Glomerular endothelial cell (primary cell): ENCODE measurements at places on chromosomes 12 and 14. TPM values are rescaled to one million over a fixed set of nuclear protein-coding genes. Genes with fewer than 3 reads are reported as not detected.
A peak's percentile ranks its signal among the peaks of the same experiment; 100 is the strongest.

Gene KRT79
- 0.10 and 0.12 TPM in 2 replicates for total RNA-seq

Gene TEX22
- total RNA-seq, result 0.15 and 0.18 TPM in 2 replicates

Gene AMN
- total RNA-seq, result 0.05 and 0.23 TPM in 2 replicates

Gene RPL10L
- not detected in 2 replicates for total RNA-seq

Gene SCN8A
- 2.0 and 7.1 TPM in 2 replicates for total RNA-seq

Gene DBX2
- total RNA-seq, result not detected in 2 replicates

Gene ETV6
- 16.4 and 27.9 TPM in 2 replicates for total RNA-seq

Gene CLBA1
- total RNA-seq, result 6.4 and 9.6 TPM in 2 replicates

Gene GPR135
- total RNA-seq, result 0.97 and 4.8 TPM in 2 replicates

Gene PSEN1
- total RNA-seq, result 43.0 and 51.5 TPM in 2 replicates

Gene RBM19
- total RNA-seq, result 21.3 and 24.3 TPM in 2 replicates

Gene MANSC4
- not detected in 2 replicates for total RNA-seq

Gene MYH6
- not detected in 2 replicates for total RNA-seq

GRCh38 chr14:89947344-89947743, 7.2 kb downstream of the EFCAB11 start:
- DNase-seq, result no peak

DNA sequence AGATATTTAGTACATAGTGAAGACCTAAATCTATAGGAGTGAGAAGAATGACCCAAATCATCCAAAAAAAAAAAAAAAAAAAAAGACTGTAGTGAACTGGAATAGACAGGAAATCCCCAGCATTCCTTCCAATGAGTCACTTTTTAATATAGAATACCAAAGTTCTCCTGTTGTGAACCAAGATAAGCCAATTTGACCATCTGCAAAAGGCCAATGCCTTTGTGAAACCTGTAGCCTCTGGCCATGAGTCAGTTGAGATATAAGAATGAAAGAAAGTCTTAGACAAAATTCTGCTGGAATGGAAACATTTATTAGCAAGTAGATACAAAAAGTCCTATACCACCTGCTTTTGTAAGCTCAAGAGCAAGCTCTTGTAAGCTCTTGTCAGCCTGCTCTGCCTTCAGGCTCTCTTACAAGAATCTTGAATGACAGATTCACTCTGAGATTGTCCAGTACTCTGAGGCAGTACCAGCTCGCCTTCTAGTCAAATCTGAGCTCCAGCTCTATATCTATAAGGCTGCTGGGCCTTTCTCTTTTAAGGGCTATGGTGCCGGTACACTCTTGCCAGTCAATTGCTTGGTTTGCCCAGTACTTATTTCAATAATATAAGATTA, 243.0 kb upstream of the TMTC1 start:
- peak; percentile 85 for DNase-seq

GRCh38 chr14:104387022-104388010, 192.2 kb upstream of the C14orf180 start:
- DNase-seq, result no peak

GRCh38 chr12:116382686-116383530, 105.4 kb upstream of the MED13L start:
- DNase-seq, result no peak

DNA sequence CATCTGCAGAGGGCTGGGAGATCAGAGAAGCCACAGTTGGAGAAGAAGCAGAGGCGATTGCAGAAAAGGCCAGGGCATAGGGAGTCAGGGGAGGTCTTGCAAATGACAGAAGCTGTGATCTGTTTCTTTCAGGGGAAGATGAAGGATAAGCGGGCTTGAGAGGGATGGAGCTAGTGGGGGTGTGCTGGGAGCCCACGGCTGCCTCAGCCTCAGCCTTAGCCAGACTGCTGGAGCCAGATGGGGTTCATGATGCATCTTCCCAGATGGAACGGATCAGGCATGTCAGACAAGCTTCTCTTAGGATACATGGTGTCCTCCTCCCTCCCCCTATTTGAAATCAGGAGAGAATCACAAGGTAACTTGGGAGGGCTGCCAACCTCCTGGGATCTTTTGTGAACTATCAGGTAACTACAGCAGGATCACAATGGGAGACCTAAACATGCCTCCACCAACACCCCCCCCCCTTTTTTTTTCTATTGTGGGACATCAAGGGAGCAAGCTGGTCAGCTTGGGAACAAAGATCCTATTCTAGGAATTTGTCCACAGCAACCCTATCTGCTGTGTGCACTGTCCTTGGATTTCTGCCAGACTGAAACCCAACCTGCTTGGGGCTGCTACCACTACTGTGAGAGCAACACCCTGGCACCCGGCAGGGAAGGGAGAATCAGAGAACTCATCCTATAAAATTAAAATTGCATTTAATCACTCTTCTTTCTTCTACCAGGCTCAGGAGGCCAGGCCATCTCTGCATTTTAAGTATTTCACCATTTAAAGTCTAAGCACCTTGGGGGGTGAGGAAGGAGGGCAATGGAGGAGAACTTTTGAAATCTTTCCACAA, 10.7 kb upstream of the ATP2A2 start:
- DNase-seq, result no peak

DNA sequence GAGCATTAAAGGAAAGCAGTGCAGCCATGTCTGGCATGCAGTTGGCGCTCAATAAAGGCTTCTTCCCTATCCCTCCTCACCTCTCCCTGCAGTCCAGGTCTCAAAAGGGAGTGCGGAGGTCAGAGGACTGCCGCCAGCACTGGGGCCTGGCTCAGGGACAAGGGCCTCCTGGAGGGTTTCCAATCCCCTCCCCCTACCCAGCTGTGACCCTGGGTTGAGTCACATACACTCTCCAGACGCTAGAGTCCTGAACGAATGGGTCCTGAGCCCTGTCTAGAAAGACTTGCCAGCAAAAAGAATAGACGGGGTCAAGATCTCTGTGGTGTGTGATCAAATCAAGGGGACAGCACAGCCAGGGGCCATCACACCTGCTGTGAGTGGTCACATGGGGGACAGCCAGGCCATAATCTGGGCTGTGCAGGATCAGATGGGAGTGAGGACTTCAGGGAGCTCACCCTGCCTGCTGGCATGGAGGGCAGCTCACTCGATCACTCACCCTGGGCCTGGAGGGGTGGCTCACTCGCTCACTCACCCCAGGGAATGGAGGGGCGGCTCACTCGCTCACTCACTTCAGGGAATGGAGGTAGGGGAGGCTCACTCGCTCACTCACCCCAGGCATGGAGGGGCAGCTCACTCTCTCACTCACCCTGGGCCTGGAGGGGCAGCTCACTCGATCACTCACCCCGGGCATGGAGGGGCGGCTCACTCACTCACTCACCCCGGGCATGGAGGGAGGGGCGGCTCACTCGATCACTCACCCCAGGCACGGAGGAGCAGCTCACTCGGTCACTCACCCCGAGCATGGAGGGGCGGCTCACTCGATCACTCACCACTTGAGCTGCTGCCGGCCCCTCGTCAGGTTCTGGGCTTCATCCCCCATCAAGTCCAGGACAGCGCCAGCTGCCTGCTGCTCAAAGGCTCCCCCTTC, 12.8 kb downstream of the CFAP73 start:
- DNase-seq, result no peak

DNA sequence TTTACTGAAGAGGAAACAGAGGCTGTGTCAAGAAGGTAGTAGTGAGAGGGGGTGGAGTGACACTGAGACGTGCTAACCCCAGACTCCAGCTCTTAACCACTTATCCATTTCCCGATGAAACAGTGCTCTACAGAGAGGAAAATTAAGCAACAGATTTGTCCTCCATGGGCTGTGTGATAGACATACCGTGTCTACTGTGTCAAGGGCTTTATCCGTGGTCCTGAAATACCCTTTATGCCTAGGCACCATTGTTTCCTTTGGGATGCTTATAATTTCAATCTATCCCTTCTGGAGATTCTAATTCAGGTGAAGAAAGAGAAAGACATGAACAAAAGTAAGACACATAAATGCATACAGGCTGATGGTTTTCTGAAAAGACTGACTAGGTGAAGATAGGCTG, 71.7 kb downstream of the CMKLR1 start:
- no peak for DNase-seq

DNA sequence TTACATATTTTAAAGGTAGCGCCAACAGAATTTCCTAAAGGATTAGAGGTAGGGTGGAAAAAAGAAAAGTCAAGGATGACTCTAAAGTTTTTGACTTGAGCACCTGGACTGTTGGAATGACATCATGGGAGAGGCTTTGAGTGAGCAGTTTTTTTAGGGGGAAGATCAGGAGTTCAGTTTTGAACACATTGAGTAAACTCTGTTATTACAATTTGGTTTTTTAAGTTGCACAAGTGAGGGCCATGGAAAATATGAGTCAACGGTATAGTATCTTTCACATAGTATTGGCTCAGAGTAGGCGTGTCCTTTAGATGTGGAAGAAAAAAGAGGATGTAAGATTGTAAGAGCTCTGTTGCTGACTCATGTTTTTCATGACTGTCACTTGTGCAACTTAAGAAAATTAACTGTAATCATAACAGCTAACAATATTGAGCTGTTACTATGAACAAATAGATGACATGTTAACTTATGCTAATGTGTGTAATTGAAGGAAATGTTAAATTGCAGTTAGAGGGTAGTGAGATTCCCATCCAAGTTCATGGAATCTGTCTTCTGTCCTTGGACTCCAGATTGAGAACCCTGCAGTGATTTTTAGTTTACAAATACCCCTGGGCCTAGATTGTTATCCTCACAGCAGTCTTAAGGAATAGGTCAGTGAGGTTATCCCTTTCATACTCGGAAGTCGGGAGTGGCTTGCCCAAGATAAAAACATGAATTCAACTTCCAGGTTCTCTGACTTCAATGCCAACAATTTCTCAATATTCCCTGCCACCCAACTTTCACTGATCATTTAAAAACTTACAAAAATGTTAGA, 48.2 kb upstream of the ATP2B1 start:
- peak; percentile 71 for DNase-seq

DNA sequence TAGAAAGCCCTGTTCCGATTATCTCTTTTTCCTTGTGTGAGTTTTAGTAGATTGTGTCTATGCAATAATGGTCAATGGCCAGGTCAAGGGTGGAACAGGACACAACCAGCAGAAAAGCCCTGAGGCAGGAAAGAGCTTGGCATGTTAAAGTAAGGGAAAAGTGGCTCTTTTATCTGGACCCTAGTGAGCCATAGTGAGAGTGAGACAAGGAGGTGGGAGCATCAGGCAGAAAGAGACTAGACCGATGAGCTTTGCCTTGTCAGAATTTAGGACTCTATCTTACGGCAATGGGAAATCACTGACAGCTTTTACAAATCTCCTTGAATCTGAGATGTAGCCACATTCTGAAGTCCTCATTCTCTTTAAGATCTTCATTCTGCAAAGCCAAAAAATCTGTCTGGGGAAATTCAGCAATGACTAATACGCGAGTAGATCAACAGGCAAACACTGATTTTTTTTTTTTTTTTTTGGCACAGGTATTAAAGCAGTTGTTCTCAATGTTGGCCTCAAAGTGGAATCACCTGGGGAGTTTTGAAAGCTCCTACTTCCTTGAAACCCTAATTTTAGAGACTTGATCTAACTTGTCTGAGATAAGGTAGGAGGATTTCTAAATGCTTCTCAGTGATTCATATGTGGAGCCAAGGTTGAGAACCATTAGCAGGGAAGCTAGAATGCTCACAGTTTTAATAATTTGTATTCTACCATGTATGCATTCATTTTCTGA, 33.9 kb downstream of the TMEM19 start:
- no peak for DNase-seq

DNA sequence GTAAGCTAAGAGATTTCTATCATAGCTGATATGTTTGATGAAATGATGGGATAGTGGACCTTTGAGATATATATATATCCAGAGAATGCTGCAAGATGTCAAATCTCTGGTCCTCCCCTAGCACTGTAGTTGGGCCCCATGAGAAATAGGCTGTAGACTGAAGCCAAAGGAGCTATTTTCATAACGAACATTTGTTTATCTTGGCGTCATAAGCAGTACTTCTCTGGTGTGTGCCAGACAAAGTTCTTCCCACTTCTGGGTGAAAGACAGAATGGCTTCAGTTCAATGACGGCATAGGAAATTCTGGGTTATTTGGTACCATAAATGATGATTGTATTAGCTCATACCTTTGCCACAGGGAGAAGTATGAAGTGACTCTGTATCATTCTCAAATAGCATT, 534.3 kb downstream of the SOX5 start:
- DNase-seq, result no peak

DNA sequence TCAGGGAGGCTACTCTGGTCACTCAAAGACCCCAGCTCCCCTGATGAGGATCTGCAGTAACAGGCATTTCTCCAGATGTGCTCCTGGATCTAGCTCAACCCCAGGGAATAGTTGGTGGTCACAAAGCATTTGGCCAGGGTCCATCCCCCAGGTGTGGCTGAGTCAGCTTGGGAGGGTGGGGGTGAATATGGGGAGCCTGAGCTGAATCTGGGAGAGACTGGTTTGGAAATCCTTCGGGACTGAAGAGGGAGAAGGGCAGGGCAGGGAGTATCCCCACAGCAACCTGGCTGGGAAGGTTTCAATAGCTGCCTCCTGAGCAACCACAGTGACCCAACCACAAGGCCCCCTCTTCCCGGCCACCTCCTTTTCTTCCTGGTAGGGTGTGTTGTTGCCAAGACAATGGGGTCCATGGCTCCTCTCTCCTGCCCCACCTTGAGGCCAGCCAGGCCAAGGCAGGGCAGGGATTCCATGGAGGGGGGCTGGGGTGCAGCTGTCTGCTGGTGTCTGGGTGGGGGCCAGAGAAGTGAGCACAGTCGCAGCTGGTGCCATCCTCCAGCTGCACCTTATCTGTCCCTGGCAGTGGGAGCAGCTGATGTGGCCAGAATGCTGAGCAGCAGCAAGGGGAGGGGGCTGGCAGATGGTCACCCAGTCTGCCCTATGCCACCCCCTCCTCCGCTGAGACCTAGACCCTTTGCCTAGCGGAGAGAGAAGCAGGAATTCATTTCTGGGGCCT, 5.5 kb downstream of the ASIC1 start:
- no peak for DNase-seq

GRCh38 chr12:19369691-19370148, 69.6 kb upstream of the AEBP2 start:
- no peak for DNase-seq

- no peak for DNase-seq
These were observed 31.9 kb downstream of the VRTN start for GRCh38 chr14:74380172-74380571.

DNA sequence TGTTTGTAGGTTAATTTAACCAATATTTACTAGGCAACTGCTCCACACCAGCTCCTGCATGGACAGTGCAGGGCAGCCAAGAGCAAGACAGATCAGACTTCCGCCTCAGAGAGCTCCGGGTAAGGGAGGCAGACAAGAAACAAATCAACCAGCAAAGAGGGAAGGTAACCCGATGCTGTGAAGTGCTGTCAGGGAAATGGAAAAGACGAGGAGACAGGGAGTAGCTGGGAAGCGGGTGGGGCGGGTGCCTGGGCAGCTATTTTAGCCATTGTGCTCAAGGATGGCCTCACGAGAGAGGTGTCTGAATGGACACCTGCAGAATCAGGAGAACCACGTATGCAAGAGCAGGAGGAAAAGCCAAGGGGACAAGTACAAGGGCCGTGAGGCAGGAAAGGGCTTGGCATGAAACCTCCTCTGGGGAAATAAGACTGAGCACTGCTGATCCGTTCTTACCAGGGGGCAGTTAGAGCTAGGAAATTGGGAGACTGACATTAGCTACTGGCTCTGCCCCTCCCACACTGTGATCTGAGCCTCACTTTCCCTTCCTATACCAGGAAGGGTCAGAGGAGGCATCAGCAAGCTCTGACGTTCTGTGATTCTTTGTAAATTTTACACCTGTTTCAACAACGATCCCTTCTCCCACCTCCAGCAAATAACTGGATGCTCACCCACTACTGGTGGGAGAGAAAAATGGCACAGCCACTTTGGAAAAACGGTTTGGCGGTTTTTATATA, 6.5 kb upstream of the TMEM119 start:
- no peak for DNase-seq

GRCh38 chr12:32010631-32011336, 51.6 kb downstream of the RESF1 start:
- DNase-seq, result no peak
